ENCODE measurements at places on chromosomes 4 and X.

DNA sequence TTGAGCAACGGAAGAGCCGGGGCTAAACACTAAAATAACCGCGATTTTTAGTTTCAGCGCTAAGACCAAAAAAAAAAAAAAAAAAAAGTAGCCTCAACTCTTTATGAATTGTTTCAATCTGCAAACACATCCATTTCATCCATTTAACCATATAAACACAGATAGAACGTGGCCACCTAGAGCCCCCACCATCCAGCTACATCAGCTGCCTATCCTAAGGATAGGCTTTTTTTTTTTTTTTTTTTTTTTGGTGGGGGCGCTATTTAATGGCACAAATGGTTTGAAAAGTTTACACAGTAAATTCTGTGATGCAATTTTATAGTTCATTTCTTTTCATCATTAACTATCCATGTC lies 492 bp upstream of the HDAC8 start:
- DNase-seq = no peak

GRCh38 chrX:64977830-64978229 lies 1.6 kb upstream of the ZC4H2 start:
- DNase-seq = no peak

DNA sequence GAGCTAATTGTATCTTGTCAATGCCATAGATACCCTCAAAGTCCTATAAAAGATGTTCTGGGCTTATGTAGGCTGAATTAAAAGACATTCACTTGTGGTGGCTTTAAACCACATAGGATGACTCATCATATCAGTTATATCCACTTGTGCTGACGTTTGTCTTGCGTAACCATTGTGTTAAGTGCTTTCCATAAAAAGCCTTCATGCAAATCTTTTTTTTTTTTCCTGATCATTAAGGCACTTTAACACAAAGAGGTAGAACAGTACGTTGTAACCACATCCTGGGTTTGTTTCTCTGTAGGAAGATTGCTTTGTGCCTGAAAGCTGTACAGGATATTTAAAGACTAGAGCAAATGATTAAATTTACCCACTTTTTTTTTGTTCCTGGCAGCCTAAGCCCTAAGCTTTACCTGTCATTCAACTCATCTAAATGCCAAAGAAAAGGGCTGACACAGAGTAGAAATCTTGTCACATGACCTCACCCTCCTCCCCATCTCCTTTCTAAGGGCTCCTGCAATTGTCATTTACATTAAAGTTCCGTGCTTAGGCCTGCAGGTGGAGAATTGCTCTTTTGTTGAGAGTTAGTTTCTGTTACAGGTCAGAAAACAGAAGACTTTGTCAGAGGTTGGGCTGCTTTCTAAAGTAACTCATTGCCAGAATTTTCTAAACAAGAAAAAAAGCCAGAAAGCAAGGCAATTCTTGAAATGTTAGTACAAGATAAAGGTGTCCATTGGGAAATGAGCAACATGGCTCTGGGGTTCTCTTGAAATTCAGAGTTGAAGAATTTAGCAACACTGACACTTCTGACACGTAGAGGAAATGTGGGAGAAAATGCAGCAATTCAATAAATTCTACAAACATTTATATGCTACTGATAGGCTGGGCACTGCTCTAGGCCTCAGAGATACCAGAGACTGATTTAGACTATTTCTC lies 555.6 kb downstream of the PPARGC1A start:
- DNase-seq = no peak

- no peak for DNase-seq
Observed at GRCh38 chrX:45524805-45525204, 324.1 kb upstream of the DIPK2B start.

GRCh38 chr4:134740290-134740689 lies 538.7 kb upstream of the PABPC4L start:
- DNase-seq = no peak

DNA sequence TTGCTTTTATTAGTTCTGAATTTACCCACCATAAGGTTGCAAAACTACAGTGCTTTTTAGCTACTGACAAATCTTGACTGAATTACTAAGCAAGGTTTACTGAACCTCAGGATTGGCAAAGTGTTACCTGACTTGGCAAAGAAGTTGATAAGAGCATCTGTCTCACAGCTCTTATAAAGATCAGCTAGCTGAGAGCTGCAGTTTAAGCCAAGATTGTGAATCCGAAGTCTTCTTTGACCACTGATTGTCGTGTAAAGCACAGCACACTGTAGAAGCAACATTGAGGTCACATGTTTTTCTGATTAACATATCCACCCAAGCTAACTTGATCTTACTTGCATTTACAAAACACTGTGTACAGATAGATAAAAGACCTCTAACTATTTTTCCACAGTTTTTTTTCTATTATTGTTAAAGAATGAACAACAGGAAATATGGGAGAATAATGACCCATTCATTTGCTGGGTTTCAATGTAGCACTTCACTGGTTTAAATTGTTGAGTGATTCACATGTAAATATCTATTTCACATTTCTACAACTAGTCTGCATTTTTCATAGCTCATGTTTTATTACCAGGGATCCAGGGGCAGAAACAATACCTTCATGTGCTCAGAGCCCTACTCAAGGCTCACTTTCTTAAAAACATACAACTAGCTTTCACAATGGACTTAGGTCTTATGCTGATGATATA lies 54.0 kb downstream of the METTL14 start:
- no peak for DNase-seq

GRCh38 chrX:19924285-19924684 lies 36.9 kb upstream of the SH3KBP1 start:
- no peak for DNase-seq

GRCh38 chr4:61246034-61246433 lies 45.9 kb downstream of the ADGRL3 start:
- DNase-seq = no peak

DNA sequence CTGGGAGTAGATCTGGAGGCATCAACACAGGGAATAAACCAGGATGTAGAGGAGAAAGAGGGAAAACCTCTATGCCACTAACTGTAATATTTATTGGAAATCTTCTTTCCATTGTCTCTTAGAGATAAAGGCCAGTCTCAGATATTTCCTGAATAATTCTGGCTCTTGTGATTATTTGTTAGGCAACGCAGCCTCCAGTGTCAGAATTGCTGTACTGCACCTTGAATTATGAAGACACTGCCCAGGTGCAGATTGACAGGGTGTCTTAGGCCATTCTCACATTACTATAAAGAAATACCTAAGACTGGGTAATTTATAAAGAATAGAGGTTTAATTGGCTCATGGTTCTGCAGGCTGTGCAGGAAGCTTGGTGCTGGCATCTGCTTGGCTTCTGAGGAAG lies 100.7 kb upstream of the ZDHHC15 start:
- no peak for DNase-seq

GRCh38 chrX:311156-312129 lies 7.2 kb downstream of the GTPBP6 start:
- no peak for DNase-seq

- DNase-seq = no peak
Observed at GRCh38 chrX:16843208-16843909, 26.8 kb downstream of the RBBP7 start.

DNA sequence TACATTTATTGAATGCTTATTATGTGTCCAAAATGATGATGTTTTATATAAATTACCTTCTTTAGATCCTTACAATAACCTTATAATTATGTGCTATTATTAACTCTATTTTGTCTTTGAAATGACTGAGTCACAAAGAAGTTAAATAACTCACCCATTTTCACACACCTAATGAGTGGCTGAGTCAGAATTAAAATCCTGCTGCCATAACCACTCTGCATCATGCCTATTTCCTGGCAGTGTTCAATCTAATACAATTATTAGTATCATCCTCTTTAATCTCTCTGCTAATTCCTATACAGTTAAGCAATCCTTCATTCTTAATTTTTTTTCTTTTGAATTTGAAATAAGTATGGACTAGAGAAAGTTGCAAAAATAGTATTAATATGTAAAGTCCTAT lies 342.9 kb downstream of the CFAP299 start:
- no peak for DNase-seq

GRCh38 chr4:15809058-15809457 lies 30.9 kb downstream of the CD38 start:
- DNase-seq = no peak

- no peak for DNase-seq
Observed at GRCh38 chrX:69844636-69845035, 205.1 kb downstream of the AWAT2 start.

DNA sequence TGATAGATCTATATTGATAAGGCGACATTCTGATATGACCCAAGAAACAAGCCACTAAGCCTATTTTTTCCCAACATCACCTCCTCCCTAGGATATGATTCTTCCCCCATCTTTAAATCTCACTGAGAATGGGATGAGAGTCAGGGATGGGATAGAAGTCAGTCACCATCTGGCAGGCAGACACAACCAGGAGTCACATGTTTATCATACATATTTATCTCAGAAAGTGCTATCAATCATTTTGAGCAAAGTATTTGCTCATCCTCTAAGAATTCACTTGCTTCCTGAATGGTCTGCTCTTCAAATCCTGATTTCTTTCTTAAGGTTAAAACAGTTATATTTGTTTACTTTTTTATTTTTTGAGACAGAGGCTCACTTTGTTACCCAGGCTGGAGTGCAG lies 20.3 kb downstream of the DNAAF6 start:
- no peak for DNase-seq

DNA sequence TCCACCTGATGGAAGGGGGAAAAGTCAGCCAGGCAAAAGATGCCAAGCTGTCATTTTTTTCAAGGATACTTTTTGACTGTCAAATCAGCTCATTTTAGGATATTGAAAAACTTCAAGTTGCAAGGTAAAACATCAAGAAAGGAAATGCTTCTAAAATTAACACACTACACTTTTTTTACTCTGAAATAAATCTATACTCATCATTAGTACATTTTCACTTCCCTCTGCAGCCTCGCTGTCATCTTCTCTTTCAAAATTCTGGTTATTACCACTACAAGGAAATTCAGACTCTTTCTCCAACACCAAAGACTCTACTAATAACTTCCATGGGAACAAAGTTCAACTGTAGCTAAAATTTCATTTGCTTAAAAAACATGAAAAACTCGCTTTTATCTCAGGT lies 41.6 kb downstream of the APBB2 start:
- no peak for DNase-seq

GRCh38 chr4:159070742-159071141 lies 32.1 kb upstream of the RAPGEF2 start:
- no peak for DNase-seq

GRCh38 chr4:151099976-151100417 lies 569 bp downstream of the RPS3A start:
- DNase-seq = no peak

DNA sequence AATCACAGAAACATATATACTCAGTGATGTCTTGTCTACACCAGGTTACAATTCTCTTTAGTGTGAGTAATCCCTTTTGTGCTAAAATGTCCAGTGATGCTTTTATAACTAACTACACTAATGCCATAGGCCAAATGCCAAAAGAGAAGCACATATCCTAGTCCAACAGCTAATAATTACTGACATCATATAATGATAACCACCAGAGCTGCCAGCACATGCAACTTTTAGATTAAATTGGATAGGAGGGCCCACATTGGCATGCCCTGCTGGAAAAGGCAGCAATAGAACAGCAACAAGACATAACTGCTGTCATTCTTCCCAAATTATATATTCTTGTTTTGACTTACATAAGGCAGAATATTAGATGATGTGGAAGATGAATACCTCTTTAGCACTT lies 238.8 kb downstream of the KCNIP4 start:
- no peak for DNase-seq

- DNase-seq = no peak
Observed at GRCh38 chr4:98568941-98569663, 89.3 kb downstream of the TSPAN5 start.

DNA sequence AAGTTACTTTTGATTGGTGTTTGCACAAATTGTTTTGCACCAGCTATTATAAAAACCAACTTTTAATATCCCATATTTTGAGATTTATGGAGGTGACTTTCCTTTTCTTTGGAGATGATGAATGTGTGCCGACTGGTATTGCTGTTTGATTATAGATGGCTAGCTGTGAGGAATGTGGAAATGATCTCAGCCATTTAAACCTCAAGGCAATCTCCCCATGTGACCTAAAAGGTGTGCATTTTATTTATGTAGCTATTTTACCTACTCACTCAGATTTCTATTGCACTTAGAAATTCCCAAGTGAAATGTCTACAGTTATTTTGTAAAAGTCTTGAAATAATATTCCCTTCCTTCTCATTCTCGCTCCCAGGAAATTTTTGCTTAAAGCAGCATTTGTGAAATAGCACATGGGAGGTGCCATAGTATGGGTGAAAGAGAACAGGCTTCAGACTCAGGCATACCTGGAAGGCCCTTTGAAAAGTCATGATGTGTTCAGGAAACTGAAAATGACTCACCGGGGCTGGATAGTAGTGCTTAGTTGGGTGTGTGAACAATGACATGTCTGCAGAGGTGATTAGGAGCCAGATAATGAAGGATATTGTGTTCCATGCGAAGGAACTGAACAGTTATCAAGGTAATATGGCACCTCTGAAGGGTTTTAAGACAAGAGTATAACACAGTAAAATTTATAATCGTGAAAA lies 247.6 kb downstream of the CBLL2 start:
- no peak for DNase-seq

DNA sequence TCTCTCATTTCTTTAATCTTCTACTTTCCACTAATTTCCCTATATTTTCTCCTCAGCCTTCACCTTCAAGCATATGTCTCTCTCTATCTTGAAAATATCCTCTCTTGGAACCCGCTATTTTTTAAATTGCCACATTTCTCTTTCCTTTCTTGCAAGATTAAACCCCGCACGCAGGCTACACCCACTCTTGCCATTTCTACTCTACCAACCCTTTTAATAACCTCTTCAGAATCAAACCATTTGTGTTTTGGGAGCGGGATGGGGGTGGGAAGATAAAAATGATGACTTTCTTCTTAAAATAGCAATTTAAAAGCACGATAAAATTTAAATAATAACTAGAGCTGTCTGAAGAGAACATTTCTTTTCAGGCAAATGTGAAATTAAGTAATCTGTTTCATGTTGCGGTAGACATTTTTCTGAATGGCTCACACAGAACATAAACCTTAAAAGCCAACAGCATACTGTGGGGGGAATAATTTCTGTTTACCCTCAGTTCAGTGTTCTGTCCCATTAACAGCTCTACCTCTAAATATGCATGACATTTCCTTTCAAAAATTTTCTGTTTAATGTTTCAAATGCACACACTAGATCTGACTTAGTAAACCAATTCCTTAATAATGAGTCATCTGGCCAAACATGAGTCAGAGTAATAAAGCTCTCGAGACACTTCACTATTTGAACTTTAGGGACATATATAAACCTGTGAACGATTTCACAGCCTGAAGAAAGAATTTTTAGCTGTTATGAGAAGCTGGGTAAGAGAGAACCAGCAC lies 20.5 kb downstream of the ARSJ start:
- peak; percentile 59 for DNase-seq

GRCh38 chr4:1003271-1004070 lies 8.0 kb upstream of the FGFRL1 start:
- DNase-seq = no peak

DNA sequence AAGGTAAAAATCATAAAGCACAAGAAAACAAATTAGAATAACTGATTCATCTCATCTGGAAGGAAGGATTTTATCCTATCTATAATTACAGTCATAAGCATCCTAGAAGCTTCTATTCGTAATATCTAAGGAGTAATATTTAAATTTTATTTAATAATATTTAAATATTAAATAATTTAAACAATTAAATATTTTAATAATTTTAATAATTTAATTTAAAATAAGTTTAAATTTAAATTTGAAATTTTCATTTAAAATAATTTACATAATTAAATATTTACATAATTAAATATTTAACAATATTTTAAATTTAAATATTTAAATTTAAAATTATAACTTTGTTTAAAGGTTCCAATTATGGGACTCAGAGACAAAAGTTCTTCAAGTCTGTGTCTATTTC lies 127.5 kb upstream of the GK2 start:
- no peak for DNase-seq

- no peak for DNase-seq
Observed at GRCh38 chrX:29728639-29729038, 486.7 kb upstream of the MAGEB2 start.

Data from urinary bladder (tissue), 4 donors.